ENCODE measurements at places on chromosomes 5 and 9. TPM values are rescaled to one million over a fixed set of nuclear protein-coding genes. Genes with fewer than 3 reads are reported as not detected.

DNA sequence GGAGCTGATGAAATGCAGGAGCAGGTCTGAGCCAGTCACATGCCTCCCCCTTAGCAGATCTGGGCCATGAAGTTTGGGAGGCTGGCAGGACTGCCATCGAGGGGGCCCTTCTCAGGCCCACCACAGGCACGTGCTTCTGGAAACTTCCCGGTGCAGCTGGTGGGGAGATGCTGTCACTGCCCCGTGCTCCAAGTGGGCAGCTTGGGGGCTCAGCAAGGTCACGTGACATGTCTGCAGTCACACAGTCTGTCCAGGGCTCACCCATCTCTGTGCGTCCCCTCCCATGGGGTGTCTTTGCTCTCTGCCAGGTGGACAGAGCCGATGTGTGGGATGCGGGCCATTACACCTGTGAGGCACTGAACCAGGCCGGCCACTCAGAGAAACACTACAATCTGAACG lies 79.4 kb upstream of the ASS1 start:
- no peak overlapping the region for H3K27ac ChIP-seq
- no peak for DNase-seq
- no peaks in the 10 kb centered on the region for H3K4me1 ChIP-seq
- H3K27me3 ChIP-seq, result peaks cover 3% of the 10 kb centered on the region
- no peak overlapping the region for H3K4me3 ChIP-seq

DNA sequence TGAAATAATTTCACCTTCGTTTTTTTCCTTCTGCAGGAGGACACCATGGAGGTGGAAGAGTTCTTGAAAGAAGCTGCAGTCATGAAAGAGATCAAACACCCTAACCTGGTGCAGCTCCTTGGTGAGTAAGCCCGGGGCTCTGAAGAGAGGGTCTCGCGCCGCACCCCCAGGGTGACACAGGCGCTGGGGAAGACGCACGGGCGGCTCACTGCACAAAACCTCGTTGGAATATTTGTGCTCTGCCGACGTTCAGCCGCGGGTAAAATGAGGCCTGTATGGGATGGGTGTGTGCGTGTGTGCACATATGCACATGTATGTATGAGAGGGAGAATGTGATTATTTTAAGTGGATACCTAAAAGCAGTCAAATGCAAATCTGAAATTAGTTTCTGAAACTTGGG lies 24.5 kb downstream of the QRFP start:
- no peak overlapping the region for H3K27ac ChIP-seq
- H3K27me3 ChIP-seq, result no peaks in the 10 kb centered on the region
- no peaks in the 10 kb centered on the region for H3K4me1 ChIP-seq
- no peak overlapping the region for H3K4me3 ChIP-seq

- no peaks in the 10 kb centered on the region for H3K36me3 ChIP-seq
- H3K27me3 ChIP-seq, result no peaks in the 10 kb centered on the region
These were observed 89.3 kb downstream of the GAS1 start for GRCh38 chr9:86858009-86858408.

Gene MCC
- 94.0 TPM for total RNA-seq

Gene ALDH1A1
- 10.0 TPM for total RNA-seq

Gene GAPT
- 0.42 TPM for total RNA-seq
